ENCODE measurements at places on chromosomes 12 and 14.

DNA sequence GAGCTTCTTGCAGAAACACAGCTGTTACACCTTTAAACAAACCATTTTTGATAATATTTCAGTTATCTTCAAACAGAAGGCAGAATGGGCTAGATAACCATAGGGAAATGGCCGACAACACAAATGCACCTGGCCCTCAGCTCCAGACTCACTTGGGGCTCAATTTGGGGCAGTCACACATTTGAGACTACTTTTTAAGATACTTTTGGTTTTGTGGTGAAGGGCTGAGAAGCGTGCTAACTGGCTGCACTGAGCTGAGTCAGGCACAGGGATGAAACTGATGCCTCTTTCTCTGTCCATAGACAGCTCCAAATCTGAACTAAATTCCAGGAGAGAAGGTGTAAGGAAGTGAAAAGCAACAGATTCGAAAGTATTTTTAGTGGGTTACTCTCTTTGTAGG is 18.5 kb upstream of the GRIP1 start:
- DNase-seq: no peak

DNA sequence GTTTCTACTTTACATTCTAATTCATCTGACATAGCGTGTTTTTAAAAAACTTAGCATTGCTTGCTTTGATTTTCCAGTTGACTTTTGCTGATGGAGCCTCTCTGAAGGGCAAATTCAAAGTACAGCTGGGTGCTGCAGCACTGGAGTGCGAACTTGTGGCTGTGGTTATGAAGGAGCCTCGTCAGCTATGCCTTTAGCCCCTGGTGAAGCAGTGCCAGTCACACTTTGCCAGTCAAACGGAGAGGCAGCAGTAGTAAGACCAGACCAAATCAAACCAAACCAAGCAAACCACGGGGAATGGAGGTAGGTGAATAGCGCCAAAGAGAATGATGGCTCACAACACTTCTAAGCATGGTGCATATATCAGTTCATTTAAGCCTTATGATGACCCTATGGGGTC is 15.1 kb upstream of the SLC38A2 start:
- no peak for DNase-seq

- DNase-seq: peak; percentile 87
These were observed at the start of gene MARCHF9 for GRCh38 chr12:57754411-57755193. MARCHF9 (plus strand) TSS chr12:57755103; CDS start chr12:57755529, 426 bp downstream.

DNA sequence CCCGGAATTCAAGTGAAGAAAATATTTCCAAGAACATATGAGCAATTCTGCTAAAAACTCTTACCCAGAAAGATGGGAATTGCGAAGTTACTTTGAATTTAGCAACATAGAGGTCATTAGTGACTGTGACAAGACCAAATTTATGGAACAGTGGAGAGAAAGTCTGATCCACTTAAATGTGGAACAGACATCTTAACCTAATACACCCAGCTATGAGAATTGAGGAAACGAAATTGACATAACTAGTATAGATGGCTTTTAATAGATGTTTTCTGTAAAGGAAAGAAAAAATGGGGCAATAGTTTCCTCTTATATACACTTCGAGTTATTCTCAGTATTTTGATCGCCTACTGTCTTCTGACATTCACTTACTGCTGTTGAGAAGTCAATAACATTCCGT is 4.6 kb downstream of the OVCH1 start:
- no peak for DNase-seq

GRCh38 chr12:21478756-21479455 is 22.5 kb downstream of the RECQL start:
- no peak for DNase-seq

DNA sequence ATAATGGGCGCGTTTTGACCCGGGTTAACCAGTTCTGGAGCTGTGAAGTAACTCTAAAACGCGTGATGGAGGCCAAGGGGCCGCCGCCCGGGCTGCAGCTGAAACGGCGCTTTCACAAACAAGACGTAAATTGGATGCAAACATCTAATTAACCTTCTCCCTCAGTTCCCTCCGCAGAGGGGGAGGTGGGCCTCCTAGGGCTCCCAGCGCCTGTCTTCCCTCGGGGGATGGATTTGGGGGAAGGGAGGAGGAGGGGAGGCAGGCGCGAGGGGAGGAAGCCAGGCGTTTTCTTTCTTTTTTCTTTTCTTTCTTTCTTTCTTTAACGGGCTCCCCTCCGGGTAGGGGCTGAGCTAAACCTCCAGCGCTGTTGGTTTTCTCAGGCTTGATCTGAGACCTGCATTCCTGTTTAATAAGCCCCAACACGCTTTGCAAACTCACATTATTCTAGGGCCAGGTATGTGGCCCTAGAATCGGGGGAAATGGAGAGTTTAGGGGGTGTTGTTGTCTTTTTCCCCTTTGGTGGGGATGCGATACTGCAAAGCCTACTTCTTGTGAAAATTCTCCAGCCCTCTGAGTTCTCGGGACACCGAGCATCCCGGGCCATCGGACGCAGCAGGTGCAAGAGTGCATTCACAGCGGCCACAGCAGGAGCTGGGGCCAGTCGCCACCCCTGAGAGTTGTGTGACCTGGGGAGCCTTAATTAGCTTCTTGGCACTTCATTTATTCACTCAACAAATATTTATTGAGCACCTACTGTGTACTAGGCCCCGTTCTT is 43.6 kb upstream of the LHX5 start:
- no peak for DNase-seq

GRCh38 chr12:27332407-27332713 is 276 bp upstream of the BMAL2 start:
- DNase-seq: no peak
